ENCODE measurements at places on chromosomes 3 and 15. TPM values are rescaled to one million over a fixed set of nuclear protein-coding genes. Genes with fewer than 3 reads are reported as not detected.

DNA sequence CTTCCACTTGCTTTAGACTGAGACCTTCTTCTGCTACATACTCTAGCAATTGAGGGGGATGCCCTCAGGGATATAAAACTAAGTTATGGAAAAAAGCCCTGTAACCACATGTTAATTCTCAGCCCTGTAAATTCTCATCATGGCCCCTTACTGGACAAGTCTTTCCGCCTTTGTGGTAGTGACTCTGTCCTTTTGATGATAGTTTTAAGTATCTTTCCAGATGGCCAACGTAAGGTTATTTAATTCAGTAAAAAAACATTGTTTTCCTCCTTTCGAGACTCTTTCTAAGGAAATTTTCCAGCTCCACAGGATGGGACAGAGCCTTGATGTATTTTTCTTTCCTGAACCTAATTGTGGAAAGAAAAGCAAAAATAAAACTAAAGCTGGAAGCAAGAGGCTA, 25.3 kb upstream of the TM4SF4 start:
- DNase-seq, result no peak

- DNase-seq, result peak; percentile 55
Measured at GRCh38 chr3:152474585-152474984, 205.9 kb downstream of the MBNL1 start.

DNA sequence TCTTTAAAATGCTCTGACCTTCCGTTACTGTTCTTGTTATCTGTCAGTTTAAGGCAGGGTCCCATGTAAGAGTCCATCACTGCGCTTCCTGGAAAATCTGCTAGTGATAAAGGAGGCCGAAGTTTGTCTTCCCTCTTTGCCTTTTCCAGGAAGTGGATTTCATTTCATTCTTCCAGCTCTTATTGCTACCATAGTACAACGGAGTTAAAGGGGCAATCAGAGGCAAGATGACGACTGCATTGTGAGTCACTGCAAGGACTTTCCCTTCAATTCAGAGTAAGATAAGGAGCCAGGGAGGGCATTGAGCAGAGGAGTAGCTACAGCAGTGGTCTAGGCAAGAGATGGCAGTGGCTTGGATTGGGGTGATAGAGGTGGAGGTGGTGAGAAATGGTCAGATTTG, 17.2 kb upstream of the DET1 start:
- DNase-seq, result no peak

- DNase-seq, result no peak
Measured at GRCh38 chr3:83655083-83655482, 1303.7 kb upstream of the CADM2 start.

DNA sequence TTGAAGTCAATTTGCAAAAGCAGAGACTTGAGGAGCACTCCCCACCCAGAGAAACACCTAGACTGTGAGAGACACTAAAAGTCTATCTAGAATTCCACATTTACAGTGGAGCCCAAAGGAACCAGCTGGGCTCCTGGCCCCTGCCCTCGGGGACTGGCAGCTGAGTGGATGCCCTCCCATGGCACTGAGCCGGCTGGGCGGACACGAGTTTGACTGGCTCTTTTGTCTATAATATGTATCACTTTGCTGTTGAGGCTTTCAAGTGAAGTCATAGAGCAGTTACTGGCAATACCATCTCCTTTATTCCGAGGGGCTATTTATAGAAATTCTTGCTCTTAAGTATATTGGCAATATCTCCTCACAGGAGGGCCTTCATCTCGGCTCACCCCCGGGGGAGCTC, 65.8 kb upstream of the TNFAIP8L3 start:
- no peak for DNase-seq

- DNase-seq, result no peak
Measured at GRCh38 chr3:194604837-194605236, 28.4 kb downstream of the TMEM44 start.

GRCh38 chr15:65339416-65339815, 34.9 kb downstream of the RNU5B-1 start:
- no peak for DNase-seq

The DOCK3 gene
- 1.6 TPM for total RNA-seq

DNA sequence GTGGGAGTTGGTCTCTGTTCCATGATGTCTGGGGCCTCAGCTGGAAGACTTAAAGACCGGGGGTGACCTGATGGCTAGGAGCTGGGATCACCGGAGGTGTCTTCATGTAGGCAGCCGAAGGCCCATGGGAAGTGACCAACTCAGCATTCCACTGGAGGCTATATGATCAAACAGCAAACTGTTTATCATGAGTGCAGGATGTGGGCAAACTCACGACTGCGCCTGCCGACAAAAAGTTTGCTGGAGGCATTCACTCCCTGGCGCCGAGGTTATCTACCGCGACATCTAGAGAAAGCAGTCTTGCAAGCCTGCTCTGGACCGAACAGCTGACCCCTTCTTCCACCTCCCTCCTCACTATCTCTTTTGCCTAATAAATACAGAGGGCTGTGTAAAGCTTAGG, 62.7 kb upstream of the NR2C2 start:
- DNase-seq, result peak; percentile 58

DNA sequence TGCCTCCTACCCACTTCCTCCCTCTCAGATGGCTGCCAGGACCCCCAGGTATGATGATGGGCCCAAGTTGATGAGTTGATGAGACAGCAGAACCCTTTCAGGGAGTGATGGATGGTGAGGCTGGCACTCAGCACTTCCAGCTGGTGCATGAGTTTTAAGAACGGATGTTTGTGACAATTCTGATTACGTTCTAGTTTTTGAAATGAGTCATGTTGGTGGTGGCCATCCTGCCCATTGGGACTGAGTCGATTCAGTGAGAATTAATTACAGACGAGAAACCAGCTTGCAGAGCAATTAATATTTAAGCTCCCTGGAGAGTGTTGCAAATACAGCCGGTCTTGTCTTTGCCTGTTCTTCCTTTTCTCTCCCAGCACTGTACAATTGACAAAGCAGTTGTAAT, 56.9 kb upstream of the NR2C2 start:
- no peak for DNase-seq

GRCh38 chr3:29694783-29695182, 413.9 kb downstream of the RBMS3 start:
- DNase-seq, result no peak

The FMN1 gene
- total RNA-seq, result 0.02 TPM

DNA sequence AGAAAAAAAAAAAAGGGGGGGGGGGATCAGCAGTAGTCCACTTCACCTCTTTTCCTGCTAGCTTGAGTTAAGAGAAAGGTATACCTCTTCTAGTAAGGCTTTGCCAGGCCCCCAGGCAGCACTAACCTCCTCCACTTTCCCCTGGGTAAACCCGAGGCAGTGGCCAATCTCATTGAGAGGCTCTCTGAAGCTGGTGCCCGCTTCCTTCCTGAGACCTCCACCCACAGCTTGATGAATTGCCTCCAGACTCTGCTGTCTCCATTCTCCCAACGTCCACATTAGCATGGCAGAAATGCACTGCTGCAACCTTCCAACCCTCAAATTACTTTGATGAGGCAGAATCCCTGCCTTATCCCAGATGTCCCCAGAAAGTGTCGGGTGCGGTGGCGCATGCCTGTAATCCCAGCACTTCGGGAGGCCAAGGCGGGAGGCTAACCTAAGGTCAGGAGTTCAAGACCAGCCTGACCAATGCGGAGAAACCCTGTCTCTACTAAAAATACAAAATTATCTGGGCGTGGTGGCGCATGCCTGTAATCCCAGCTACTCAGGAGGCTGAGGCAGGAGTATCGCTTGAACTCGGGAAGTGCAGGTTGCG, 15.3 kb downstream of the RLBP1 start:
- no peak for DNase-seq

GRCh38 chr3:5188419-5189221, 1.1 kb downstream of the EDEM1 start:
- DNase-seq, result peak; percentile 61

The MAGI1 gene
- not detected for total RNA-seq

DNA sequence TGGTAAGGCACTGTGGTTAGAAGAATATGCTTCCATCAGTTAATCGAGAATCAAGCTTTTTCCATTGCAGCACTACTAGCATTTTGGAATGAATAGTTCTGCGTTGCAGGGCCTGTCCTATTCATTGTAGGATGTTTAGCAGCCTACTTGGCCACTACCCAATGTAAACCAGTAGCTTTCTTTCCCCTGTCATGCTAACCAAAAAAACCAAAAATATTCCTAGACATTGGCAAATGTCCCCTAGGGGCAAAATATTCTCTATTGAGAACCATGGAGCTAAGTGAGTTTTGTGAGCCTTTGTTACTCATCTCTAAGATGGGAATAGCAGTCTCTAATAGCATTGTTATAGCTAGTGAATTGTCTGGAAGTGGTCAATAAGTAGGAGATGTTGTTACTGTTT, 187.2 kb downstream of the CADPS start:
- DNase-seq, result no peak

DNA sequence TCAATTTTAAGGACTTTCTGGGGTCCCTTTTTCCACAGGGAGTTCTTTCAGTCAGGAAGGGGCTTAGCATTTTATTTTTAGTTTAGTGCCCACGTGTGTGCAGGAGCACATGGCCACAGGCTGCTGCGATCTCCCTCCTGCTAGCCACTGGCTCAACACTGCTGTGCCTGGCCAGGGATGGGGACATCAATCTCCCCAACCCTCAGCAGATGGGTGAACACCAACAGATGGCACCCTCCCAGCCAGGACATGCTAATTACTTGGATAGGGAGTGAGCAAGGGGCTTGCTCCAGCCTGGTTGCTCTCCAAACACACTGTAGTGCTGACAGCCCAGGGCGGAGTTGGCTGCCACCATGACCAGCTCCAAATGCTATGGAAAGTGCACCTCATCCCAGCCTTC, 7.4 kb upstream of the RIOX2 start:
- DNase-seq, result no peak

Measured in activated naive CD4-positive, alpha-beta T cell treated with anti-CD3 and anti-CD28 coated beads for 36 hours (primary cell).